Stimulated activated CD8-positive, alpha-beta memory T cell treated with anti-CD3 and anti-CD28 coated beads, Interleukin-2, amount 100 ng/mL, for 1 hour (primary cell): ENCODE measurements at places on chromosomes 2 and 18.

DNA sequence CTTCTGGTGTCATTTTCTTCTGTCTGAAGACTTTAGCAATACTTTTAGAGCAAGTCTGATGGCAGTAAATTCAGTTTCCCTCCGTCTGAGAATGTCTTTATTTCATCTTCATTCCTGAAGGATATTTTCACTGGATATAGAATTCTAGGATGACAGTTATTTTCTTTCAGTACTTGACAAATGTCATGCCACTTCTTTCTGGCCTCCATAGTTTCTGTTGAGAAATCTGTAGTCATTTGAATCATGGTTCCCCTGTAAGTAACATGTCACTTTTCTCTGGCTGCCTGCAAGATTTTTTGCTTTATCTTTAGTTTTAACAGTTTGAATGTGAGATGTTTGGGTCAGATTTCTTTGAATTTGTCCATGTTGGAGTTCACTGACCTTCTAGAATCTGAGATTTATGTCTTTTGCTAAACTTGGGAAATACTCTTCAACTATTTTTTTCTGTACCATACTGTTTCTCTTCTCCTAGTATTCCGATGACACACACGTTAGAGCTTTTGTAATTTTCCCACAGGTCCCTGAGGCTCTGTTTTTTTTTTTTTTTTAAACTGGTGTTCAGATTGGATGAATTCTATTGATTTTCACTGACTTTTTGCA, 30.2 kb downstream of the RMND5A start:
- DNase-seq: no peak

DNA sequence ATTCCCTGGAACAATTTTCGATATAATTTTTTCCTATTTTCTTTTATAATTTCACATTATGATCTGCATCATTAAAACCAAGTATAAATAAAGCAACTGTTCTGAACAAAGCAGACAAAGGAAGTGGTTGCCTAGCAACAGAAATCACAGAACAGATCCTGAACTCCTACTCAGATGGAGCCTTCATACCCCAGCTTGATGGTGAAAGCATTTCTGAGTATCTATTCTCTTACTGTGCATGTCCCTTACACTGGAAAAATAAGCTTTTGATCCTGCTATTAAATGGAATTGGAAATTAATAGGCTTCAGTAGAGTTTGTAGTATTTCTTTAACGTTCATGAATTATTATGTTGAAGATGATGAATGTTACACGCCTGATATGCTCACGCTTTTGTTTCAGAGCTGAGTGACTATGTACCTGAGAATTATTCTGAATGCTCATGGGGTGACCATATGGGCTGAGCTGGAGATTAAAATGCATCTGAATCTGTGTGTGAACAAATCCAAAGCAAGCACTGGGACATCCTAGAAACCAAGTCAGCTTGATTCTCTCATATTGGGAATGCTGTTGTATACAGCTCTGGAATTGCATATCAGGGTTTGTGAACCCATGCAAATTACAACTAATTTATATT, 254.0 kb downstream of the KCNJ3 start:
- DNase-seq: no peak

GRCh38 chr2:238920601-238921001, 72.7 kb downstream of the TWIST2 start:
- no peak for DNase-seq

- no peak for DNase-seq
Observed at GRCh38 chr2:70124983-70125480, 37.8 kb downstream of the PCBP1 start.

GRCh38 chr2:238279324-238279682, 9.1 kb downstream of the PER2 start:
- DNase-seq: no peak
